ENCODE measurements at places on chromosomes 2 and 18. TPM values are rescaled to one million over a fixed set of nuclear protein-coding genes. Genes with fewer than 3 reads are reported as not detected.

DNA sequence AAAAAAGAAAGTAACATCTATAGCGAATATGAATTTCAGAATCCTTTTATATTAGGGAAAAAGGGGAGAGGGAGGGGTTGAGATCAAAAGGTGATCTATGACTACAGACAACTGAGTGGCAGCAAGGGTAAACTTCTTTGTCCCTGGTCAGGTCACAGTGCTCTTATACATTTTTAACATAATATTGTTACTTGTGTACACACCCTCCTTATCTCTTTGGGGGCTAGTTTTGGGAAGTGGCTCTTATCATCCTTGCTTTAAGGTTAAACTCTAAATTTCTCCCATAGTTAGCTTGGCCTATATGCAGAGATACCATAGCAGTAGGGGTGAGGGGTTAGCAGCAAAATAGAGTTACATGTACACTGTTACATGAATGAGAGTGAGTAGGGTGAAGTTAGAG, 31.6 kb upstream of the ATG16L1 start:
- H3K4me1 ChIP-seq: no peaks in the 10 kb centered on the region
- H3K36me3 ChIP-seq: no peaks in the 10 kb centered on the region
- H3K4me3 ChIP-seq: no peak overlapping the region
- no peak for DNase-seq
- no peak overlapping the region for H3K27ac ChIP-seq

GRCh38 chr2:176793792-176794191, 418.8 kb upstream of the HNRNPA3 start:
- H3K4me3 ChIP-seq: no peak overlapping the region
- peaks cover 5% of the 10 kb centered on the region for H3K27me3 ChIP-seq
- H3K4me1 ChIP-seq: no peaks in the 10 kb centered on the region
- no peak for DNase-seq

- no peaks in the 10 kb centered on the region for H3K36me3 ChIP-seq
- no peak overlapping the region for H3K27ac ChIP-seq
- peaks cover 7% of the 10 kb centered on the region for H3K4me1 ChIP-seq
- no peaks in the 10 kb centered on the region for H3K27me3 ChIP-seq
- DNase-seq: no peak
- H3K4me3 ChIP-seq: no peak overlapping the region
Observed at GRCh38 chr2:24832073-24832461, 38.8 kb downstream of the CENPO start.

DNA sequence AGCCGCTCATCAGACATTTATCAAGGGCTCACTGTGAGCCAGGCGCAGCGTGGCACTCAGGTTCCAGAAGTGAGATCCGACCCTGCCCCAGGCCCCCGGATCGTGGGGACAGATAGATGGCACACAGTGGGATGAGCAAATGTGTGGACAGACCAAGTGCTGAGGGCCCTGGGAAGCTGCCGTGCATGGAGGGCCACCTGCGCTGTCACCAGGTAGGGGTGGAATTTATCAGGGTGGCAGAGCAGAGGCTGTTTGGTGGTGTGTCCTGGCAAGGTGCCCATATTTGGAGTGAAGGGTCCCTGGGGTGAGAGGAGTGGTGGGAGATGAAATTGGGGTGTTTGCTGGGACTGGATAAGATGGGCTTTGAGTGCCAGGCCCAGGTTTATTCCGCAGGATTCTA, 92.8 kb upstream of the HS6ST1 start:
- H3K4me1 ChIP-seq: no peaks in the 10 kb centered on the region
- H3K36me3 ChIP-seq: no peaks in the 10 kb centered on the region
- H3K27ac ChIP-seq: no peak overlapping the region
- H3K4me3 ChIP-seq: no peak overlapping the region

Gene HMSD
- total RNA-seq: 1.3 TPM

Gene POTEC
- not detected for total RNA-seq

Measured in Panc1 (cell line).